ENCODE measurements at places on chromosomes 12 and 14. TPM values are rescaled to one million over a fixed set of nuclear protein-coding genes. Genes with fewer than 3 reads are reported as not detected.
A peak's percentile ranks its signal among the peaks of the same experiment; 100 is the strongest.

CCDC177 gene
- total RNA-seq = not detected

CD163L1 gene
- 0.58 TPM for total RNA-seq

RBM19 gene
- 28.6 TPM for total RNA-seq

TGM1 gene
- total RNA-seq = 11.7 TPM

SLCO1B1 gene
- total RNA-seq = not detected

GLIPR1 gene
- 2.9 TPM for total RNA-seq

OASL gene
- not detected for total RNA-seq

ABCC9 gene
- total RNA-seq = 39.3 TPM

SLC17A8 gene
- 16.8 TPM for total RNA-seq

GRCh38 chr12:103696101-103696500 is 109.0 kb downstream of the STAB2 start:
- DNase-seq = no peak

- no peak for DNase-seq
Observed at GRCh38 chr12:90028635-90029051, 320.0 kb upstream of the ATP2B1 start.

DNA sequence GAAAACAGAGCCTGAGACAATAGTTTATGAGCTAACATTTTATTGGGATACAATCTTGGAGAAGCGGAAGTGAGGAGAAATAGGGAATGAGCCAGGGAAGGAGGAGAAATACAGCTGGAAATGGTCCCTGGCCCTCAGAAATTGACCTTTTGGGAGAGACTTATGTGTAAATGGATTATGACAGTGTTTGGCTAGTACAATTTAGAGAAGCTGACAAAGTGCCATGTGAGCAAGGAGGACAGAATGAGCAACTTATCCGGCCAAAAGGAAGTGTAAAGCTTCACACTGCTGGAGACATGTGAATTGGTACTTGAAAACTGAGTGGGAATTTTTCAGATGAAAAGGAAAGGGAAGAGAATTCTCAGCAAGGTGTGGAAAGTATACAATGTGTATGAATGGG is 2.9 kb downstream of the GLIPR1 start:
- no peak for DNase-seq

DNA sequence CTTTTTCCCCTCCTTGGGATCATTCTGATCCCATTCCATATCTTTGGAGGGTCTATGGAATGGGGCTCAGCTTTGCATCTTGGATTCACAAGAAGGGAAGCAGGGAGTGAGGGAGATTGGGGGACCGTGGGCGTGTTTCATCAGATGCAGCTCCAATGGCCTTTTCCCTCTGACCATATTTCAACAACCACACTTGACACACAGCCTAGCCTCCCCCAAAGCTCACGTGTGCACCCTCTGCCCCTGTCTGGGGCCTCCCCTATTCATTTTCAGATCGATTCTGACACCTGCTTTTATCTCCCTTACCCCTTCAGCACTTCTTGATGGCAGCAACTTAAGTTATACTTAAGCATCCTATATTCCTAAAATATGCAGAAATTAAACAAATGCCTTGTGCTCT is 126.6 kb downstream of the CHST11 start:
- DNase-seq = no peak

- no peak for DNase-seq
Observed at GRCh38 chr12:1882850-1883470, 35.5 kb downstream of the CACNA2D4 start.

GRCh38 chr12:52496590-52497071 is 3.6 kb upstream of the KRT6A start:
- no peak for DNase-seq

DNA sequence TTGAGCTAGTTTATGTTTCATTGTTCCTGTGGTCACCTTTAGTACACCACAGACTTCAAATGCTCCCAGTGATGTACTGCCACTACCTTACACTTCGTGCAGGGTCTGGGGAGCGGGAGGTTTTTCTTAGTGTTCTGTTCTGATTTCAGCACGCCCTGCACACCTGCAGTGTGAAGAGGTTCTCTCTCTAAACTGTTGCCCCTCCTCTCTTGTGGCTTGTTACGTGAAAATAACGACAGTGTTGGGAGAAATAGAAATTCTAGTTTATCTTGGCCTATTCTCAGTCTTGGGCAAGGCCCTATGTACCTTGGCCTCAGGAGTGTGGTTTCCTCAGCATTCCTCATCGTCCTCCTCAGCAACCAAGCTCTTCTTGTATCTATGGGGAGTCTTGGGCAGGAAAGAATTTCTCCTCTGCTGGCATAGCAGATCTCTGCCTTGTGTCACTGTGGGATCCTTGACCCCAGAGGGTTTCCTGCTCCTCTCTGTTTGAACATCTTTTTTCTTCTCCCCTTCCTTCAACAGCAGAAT is 48.6 kb downstream of the EIF2S3B start:
- DNase-seq = no peak

DNA sequence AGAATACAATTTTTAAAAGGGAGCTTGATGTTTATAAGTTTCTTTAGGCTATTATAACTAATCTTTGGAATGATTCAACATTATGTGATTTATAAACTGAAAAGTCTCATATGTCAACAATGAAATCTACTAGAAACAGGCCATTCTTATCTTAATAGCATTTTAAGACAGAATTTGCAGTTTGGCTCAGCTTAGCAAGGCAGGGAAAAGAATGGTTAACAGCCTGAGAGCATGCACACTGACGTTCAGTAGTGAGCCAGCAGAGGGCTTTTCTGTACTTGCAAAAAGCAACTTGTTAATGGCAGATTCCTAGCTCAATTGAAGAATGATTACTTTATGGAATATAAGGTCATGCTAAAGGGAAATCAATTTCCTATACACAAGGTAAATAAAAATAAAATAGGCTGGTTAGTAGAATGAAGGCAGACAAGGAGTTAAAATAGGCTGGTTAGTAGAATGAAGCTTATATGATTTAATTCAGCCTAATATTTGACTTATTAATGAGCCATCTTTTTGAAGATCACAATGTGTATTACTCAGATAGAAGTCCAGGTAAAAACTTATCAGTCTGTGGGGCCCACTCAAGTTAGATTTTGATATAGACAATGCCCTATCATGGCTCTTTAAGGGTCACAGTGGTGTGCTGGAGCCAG is 95.9 kb downstream of the OTOGL start:
- peak; percentile 81 for DNase-seq

GRCh38 chr14:92316937-92317336 is 6.0 kb upstream of the SLC24A4 start:
- no peak for DNase-seq

GRCh38 chr14:26332966-26333365 is 264.9 kb downstream of the NOVA1 start:
- no peak for DNase-seq

GRCh38 chr12:64670919-64671639 is 60.8 kb downstream of the RASSF3 start:
- DNase-seq = peak; percentile 77

GRCh38 chr14:42633504-42634095 is 1026.9 kb downstream of the LRFN5 start:
- DNase-seq = no peak

- no peak for DNase-seq
Observed at GRCh38 chr12:32069071-32069470, 37.6 kb upstream of the BICD1 start.

DNA sequence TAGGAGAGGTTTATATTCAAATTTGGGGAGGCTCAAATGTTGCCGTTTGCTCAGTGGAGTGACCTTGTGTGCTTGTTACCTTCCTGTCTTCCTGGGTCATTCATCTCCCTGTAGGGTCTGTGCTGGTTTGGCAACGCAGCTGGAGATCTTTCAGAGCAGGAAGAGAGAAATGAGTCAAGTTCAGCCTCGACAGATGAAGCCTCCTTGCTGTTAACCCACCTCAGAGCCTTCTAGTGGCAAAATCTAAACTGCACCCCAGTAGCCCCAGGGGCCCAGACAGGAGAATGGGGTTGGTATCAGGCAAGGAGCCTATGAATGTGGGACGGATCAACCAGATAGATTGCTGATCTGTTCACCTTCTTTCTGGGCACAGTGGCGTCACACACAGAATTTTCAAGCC is 999.3 kb downstream of the VRK1 start:
- DNase-seq = no peak

- DNase-seq = no peak
Observed at GRCh38 chr12:2259369-2259768, 206.6 kb downstream of the CACNA1C start.

DNA sequence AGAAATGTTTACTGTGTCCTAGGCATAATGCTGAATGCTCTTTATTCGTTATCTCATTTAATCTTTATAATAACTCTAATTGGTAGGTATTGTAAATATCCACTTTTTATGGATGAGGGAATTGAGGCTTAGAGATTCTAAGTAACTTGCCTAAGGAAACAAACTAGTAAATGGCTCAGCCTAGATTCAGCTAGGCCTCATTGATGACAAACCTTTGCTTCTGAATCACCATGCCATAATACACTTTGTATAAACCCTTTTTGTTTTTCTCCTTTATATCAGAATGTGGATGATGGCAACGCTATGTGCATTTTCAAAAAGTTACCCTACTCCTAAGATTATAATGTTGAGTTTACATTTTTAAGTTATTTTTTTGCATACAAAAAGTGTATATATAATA is 34.0 kb downstream of the MNAT1 start:
- DNase-seq = no peak

GRCh38 chr12:70660620-70661219 is 23.5 kb upstream of the PTPRB start:
- no peak for DNase-seq

GRCh38 chr12:75759842-75760572 is 248.6 kb upstream of the KRR1 start:
- no peak for DNase-seq

DNA sequence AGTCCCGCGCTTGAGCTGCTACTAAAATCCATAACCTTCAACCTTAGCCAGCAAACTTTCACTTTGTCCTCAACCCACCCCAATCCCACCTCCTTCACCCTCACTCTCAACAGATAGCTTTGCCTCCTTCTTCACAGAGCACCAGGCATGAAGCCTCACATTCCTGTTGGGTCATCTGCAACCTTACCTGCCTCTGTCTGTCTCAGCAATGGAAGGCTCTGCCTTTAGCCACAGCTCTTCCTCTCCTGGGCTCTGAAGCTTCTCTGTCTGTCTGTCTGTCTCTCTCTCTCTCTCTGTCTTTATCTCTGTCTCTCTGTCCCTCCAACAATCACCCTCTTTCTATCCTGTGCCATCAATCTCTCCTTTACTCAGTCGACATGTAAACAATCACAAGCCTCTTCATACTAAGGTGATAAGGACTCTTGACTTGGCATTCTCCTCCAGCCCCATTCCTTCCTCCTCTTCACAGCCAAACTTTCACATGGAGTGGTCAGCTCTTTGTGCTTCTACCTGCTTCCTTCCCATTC is 220.8 kb downstream of the SPTSSA start:
- no peak for DNase-seq

DNA sequence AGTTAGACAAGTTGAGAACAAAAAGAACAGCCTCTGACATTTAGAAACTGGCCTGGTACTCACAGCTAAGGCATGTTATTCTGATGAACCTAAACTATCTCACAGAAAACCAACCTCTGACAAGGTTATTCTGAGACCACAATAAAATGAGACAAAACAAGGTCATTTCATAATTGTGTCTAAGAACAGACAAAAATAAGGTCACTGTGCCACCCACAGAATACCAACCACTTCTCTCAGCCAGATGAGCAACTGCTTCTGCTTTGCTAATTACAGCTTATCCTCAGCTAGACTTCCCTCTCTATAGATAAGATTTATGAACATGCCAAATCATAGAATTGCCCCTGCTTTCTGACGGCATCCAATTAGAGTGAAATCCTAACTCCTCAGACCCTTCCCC is 52.2 kb upstream of the CRACR2A start:
- no peak for DNase-seq

GRCh38 chr12:55659486-55660385 is 23.0 kb downstream of the OR10P1 start:
- no peak for DNase-seq

DNA sequence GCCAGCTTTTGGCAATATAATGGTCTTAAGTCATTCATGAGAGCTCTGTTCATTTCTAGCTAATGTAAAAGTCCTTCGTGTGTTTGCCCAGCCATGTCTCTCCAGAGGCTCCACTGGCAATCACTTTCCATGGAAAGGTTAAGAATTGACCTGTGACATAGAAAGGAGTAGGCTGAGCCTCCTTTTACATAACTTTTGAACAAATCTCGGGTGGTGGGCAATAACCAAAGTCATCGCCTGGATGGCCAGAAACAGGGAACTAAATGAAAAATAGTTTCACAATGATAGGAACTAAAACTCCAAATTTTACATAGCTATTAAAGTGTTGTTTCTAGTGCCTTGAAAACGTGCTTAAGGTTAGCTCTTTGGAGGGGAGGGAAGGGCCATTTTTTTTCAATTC is 6.5 kb downstream of the BHLHE41 start:
- DNase-seq = no peak

DNA sequence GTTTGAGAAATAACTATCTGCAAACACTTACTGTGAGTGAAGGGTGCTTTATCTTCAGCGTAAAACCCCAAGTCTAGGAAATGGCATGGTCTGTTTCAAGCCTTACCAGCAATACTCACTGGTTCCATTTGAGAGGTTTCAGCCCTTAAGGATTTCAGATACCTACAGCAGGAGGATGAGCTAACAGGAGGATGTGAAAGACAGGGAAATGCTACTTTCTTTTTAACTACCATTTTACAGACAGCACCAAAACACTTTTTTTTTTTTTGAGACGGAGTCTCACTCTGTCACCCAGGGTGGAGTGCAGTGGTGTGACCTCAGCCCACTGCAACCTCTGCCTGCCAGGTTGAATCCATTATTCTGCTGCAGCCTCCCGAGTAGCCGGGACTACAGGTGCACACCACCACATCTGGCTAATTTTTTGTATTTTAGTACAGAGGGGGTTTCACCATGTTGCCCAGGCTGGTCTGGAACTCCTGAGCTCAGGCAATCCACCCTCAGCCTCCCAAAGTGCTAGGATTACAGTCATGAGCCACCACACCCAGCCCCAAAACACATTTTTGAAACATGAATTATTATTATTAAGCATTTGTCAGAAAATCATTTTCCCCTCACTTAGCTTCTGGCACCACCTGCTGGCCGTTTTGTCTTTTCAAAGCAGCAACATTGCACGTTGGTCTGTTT is 4.6 kb downstream of the MTRFR start:
- DNase-seq = peak; percentile 69

DNA sequence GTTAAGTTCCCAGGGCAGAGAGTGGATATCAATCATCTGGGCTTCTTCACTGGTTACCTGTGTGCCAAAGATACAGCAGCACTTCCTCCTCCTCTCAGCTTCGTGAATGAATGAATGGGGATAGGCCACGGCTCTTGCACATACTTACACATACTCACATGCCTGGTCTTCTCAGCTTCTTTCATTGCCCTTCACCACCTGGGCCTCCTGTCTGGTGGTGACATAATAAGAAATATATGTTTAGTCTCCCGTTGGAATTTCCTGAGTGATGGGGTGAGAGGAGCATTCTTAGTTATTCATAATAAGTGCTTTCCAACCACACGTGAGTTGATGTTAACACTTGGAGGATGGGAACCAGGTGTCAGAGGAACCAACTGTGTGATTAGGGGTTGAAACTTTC is 268.1 kb upstream of the RMST start:
- DNase-seq = no peak
